ENCODE measurements at places on chromosomes 2 and 18.

DNA sequence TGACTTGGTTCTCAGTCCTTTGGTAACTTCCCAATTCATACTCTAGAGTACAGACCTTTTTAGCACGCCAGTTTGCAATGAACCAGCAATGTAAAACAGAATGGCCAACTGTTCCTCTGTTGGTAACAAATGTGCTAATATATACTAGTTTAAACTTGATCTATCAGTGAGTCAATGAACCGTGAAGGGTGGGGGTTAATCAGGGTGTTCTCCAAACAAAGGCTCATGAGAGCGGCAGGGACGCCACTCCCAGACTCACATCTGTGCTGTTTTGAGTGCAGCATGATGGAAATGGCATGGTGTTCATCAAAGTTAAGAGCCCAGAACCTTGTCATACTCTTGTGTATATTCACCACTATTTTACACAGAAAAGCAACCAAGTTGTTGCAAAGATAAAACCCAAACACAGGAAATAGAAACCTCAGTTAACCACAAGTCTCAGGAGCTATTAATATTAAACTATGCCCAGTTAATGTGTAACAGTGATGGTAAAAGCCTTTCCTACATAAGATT lies 70.3 kb downstream of the CERKL start:
- DNase-seq, result no peak

GRCh38 chr2:98554116-98554861 lies 54.0 kb downstream of the COA5 start:
- no peak for DNase-seq

- DNase-seq, result no peak
These were observed 428.7 kb upstream of the ACVR2A start for GRCh38 chr2:147416099-147416498.

DNA sequence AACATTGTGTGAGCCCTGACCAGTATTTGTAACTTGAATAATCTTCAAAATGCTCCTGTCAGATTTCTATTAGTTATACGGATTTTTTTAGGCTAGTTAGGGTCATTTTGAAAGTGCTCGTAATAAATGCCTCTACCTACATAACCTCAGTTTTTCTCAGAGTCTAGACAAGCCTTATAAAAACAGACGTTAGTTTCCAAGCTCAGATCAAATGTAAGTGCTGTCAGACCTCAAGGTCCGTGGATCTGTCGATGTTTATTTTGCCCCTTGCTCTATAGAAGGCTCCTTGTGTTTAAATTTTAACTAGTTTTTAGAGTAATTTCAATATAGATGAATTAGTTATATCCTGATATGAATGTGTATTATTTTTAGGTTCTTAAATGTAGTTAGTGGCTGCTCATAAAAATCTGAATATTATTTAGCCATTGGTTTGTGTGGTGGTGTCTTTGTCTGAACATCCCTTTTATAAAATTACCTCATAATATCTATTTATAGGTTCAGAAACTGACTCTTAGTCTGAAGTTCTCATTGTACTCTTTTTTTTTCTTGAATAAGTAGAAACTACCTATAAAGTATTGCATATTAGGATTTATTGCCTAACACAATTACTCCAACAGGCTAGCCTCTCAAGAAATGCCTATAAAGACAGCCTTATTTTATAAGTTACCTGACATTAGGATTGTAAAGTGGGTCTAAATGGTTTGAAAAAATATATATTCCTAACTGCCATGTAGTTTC lies 71.1 kb downstream of the MTA3 start:
- no peak for DNase-seq

- DNase-seq, result no peak
These were observed 2115.5 kb upstream of the CELF4 start for GRCh38 chr18:39681061-39681460.

GRCh38 chr18:681985-682384 lies 24.5 kb downstream of the TYMS start:
- no peak for DNase-seq

- DNase-seq, result no peak
These were observed 4.3 kb downstream of the COL3A1 start for GRCh38 chr2:188978291-188979081.

DNA sequence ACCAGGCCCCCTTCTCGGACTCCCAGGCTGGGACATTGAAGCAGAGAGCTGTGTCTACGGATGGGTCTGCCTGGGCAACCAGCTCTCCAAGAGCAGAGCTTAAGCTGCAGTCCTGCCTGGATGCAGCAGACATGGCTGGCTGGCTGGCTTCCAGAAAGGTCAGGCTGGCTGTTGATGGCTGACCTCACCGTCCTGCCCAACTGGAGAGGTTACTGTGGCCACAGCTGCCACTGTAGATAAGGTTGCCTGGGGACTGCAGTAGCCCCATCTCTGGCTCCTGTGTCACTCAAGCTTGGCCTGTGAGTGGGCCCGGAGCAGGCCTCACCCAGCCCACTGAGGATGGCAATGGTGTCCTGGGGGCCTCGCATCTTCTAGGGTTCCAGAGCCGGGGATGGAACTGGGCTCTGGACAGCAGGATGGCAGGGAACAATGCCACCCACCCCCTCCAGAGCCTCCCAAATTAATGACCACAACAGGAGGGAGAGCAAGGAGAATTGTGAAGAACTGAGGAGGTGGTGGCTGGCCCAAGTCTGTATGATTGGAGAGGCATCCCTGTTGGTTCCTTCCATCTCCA lies 37.0 kb upstream of the FOSL2 start:
- DNase-seq, result no peak

DNA sequence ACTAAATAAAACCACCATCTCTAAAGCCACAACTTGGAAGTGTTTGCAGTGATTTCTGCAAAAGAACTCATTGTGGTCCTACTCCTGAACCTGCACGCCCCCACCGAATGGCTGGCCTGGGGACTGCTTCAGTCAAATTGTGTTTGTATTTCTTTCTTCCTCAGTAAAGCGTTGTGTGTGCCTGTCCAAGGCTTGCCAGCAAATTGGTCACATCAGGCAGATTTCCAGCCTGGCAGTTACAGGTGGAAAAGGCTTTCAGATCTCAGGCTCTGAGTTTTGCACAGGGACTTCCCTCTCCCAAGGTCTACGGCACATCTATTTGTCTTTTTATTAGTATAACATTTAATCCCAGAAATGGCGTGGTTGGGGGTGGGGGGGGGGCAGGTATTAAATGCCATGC lies 54.0 kb upstream of the NOSTRIN start:
- DNase-seq, result no peak

DNA sequence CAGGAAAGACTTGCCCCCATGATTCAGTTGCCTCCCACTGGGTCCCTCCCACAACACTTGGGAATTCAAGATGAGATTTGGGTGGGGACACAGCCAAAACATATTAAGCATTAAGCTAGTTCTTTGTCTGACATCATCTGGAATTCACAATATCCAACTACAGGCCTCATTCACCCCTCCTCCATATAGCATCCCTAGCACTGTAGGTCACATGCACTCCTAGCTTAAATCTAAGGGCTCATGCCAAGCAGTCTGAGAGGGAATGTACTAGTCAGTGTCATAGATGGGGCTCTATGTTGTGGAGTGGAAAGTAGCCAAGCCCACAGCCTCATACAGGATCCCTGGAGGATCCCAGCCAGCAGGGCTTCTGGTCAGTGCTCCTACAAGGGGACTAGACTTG lies 92.1 kb downstream of the IRS1 start:
- DNase-seq, result no peak

- DNase-seq, result no peak
These were observed 123.6 kb upstream of the CDCA7 start for GRCh38 chr2:173231042-173231441.

GRCh38 chr18:408367-408766 lies 92.1 kb downstream of the COLEC12 start:
- no peak for DNase-seq

DNA sequence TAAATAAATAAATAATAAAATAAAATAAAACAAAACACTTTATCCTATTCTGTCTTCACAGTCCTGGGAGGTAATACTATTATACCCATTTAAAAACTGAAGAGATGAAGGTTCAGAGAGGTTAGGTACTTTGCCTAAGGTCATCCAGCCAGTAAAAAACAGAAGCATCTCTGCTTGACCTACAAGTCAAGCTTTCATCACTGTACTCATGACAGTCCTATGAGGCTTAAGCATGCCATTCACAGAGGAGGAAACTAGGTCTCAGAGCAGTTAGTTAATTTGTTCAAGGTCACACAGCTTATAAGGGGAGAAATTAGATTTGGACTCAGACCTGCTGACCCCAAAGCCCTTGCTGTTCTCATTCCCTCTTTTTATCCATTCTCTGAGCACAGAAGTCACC lies 77.5 kb downstream of the MARCO start:
- DNase-seq, result no peak

DNA sequence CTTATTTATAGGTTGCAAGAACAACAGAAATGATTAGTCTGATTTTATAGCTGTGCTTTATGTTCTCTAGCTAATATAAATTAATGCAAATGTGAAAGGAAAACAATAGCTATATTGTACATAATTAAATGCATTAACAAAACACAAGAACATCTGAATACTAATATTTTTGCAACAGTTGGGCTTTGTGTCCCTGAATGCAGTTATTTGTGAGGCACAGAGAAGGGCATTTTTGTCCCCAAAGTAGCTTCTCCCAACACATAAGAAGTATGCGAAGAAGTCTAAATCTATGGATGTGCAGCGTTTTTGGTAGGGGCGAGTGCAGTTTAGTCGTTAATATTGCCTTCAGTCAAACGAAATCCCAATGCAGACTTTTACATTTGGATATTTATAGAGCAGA lies 110.0 kb downstream of the MBP start:
- no peak for DNase-seq
